ENCODE measurements at places on chromosomes 13 and 19.

GRCh38 chr13:60402022-60402421 lies 5.0 kb downstream of the TDRD3 start:
- no peak for DNase-seq

- no peak for DNase-seq
Observed at GRCh38 chr13:21076253-21076652, 14.9 kb upstream of the LATS2 start.

DNA sequence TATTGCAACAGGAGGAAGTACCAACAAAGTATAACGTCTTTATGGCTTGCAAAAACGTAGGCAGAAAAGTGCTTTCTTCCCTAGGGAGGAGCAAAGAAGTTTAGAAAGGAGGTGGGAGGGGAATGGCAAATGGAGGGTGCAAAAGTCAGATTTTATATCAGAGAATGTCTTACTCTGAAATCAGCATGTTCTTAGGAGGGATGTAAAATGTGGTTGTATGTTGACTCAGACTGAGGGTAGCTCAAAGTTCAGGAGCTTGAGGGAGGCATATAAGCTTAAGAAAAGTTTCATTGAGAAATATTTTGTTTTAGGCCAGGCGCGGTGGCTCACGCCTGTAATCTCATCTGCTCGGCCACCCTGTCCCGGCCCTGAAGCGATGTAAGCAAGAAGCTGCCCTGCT lies 1.7 kb downstream of the ZNF90 start:
- no peak for DNase-seq

DNA sequence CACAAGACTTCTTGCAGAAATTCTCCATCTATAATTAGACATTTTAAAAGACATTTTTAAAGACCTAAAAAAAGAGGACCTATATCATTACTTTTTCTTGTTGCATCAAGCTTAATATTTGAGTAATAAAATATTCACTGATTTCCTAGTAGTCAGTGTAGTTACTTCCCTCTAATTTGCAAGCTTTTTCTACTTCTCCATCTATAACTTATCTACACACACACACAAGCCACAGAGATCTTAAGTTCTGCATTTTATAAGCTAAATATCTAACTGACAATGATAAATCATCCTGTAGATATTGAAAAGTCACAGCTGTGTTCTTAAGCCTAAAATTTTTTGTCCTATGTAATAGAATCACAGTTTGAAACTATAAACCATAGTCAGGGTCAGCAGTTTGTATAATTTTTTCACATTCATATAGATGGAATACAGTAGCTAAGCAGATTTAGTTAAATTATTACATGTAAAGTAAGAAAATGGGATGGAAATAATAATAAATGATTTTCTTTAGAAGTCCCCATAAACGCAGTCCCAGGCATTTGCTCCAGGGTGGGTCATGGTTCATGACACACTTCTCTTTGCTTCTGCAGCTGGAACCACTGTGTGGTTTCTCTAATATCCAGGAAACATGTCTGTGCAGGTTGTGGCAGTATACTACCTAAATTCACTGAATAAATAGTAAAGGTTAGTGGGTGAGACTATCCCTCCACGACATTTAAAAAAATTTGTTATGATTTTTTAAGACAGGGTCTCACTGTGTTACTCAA lies 60.2 kb downstream of the ESD start:
- DNase-seq: no peak

- DNase-seq: peak; percentile 77
Observed at GRCh38 chr13:50123862-50124535, 108.8 kb downstream of the KCNRG start.

GRCh38 chr13:51764184-51765141 lies 39.5 kb downstream of the DHRS12 start:
- no peak for DNase-seq

GRCh38 chr19:51441410-51442390 lies 16.6 kb downstream of the SIGLEC8 start:
- DNase-seq: no peak
